ENCODE measurements at places on chromosomes 5 and 9. TPM values are rescaled to one million over a fixed set of nuclear protein-coding genes. Genes with fewer than 3 reads are reported as not detected.

The EIF4E1B gene
- not detected for total RNA-seq

DNA sequence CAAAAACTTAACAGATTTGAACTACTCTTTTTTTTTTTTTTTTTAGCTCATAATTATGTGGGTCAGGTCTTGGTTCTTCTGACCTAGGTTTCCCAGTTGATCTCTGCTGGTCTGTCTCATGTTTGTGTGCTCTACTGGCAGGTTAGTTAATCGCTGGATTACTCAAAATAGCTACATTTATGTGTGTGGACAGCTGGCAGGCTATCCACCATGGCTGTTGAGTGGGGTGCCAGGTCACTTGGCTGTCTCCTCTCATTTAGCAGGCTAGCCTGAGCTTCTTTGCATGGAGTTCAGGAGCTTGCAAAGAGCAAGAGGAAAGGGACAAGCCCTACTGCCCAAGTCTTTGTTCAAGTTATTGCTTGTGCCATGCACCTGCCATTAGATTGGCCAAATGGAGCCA is 9.3 kb downstream of the ADCY2 start:
- no peak for DNase-seq

DNA sequence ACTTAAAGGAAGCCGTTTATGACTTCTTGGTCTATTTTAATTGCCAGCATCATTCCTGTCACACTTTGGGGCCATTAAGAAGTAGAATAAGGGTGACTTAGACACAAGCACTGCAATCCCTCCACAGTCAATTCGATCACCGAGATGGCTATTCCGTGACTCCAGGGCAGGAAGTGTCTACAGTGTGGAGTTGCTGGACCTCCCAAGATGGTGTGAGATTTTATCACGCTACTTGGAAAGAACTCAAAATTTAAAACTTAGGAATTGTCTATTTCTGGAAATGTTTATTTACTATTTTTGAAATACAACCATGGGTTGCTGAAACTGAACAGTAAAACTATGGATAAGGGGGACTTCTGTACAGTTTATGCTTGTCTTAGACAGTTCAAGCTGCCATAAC is 6.2 kb downstream of the FBXL7 start:
- no peak for DNase-seq

GRCh38 chr5:50889790-50890189 is 223.4 kb downstream of the PARP8 start:
- DNase-seq, result no peak

DNA sequence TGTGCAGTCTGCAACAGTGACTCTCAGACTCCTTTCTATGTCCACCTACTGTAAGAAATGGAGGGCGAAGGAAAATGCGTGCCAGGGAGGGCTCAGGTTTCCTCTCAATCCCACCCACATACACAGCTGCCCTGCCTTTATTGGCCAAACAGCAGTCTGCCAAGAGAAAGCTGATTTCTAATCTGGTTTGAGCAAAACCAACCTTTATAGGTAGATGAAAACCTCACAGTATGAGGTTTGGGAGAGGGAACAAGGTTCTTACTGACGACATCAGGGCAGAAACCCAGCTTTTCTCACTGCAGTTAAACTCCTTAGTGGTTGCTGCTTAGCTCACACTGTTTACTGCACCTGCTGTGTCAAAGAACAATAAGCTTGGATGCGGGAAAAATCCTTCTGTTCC is 152.3 kb upstream of the KLF9 start:
- DNase-seq, result no peak

GRCh38 chr5:120146787-120147186 is 317.3 kb upstream of the PRR16 start:
- no peak for DNase-seq
